ENCODE measurements at places on chromosomes 4 and X.

GRCh38 chr4:94452476-94453371 lies 982 bp downstream of the PDLIM5 start:
- no peak for DNase-seq

GRCh38 chr4:155632310-155632840 lies 34.3 kb upstream of the GUCY1A1 start:
- DNase-seq: no peak

DNA sequence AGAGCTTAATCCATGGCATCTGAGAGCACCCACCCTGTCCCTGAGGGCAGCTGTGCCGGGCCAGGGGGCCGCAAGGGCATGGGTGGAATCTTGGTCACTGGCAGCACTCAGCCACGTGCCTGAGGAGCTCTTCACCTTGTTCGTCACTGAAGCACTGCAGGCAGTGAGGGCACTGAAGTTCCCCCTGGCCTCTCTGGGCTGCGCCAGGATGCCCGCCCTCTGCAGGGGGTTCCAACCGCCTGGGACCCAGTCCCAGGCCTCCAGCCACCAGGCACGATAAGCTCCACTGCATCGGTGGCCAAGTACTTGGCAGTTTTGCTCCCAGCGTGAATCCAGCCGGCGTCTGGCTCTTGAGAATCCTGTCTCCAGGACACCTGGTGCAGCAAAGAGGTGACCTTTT lies 96.4 kb upstream of the MED14 start:
- DNase-seq: no peak

DNA sequence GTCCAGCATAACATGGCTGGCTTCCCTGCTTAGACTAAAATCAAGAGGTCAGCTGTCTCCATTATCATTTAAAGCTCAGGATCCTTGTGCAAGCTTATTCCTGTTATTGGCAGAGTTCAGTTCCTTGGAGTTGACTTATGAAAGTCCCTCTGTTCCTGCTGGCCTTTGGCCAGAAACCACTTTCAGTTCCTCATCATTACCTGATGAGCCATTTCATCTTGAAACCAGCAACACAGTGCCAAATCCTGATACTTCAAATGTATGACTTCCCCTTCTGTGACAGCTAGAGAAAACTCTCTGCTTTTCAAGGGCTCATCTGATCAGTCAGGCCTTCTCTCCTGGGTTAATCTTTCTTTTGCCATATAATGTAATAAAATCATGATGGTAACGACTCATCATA lies 110.6 kb upstream of the FSTL5 start:
- DNase-seq: no peak

GRCh38 chr4:128177498-128177897 lies 110.1 kb downstream of the PGRMC2 start:
- DNase-seq: no peak

GRCh38 chr4:76784237-76784636 lies 113.7 kb downstream of the SOWAHB start:
- DNase-seq: no peak

DNA sequence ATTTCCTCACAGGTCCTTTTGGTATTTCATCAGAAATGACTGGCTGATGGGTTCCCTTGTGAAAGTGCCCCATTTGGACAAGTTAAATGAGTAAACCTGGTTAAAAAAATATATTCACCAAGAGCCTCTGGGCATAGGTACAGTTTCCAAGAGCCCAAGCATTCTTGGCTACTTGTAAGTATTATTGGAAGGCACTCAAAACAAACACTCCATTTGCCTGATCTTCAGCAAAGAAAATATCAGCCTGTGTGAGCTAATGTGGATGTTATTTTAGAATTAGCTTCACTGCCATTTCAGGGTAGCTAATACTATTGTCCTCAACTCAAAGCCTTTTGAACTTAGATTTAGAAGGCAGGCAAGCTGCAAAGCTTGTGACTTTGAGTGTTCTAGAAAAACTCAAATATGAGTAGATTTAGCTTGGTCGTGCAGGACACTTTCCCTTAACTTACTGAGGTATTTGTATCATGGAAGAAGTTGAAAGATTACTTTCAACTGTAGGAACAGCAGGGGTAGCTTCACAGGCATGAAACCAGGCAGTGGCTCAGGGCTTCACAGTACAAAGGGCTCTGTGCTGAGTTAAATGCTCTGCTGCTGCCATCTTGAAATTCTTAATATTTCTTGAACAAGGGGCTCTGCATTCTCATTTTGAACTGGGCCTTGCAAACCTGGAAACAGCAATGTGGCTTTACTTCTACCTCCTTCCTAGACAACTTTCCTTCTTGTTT lies 177.2 kb downstream of the AMELX start:
- no peak for DNase-seq

DNA sequence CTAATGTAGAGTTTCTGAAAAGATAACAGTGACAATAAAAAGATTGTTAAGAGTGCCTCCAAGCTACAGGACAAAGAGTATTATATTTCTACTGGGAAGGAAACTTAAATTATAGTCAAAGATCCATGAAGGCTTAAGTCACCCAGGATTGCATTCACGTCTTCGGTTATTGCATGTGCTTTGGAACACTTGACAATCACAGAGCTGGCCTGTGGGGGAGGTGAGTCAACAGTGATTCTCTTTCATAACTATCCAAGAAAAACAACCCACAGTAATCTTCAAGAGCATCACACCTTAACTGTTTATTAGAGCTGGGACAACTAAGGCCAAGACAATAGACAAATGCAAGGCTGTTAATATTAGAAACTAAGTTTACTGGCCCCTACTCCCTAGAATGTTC lies 40.3 kb downstream of the PDGFC start:
- DNase-seq: no peak

DNA sequence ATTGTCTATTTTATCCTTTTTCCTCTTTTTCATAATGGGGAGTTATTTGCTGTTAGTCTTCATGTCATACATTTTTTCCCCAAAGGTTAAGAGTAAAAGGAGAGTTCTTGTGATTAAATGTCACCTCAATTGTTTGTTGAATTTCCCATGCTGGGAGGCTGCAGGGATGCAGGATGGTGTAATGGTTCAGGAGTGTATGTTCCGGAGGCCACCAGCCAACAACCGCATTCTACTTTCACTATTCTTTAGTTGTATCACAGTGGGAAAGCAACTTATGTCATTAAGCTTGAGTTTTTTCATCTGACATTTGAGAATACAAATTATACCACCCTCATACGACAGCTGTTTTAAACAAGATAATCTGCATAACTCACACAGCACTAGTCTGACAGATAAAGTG lies 15.4 kb downstream of the AFP start:
- DNase-seq: no peak

GRCh38 chr4:61301271-61301670 lies 101.1 kb downstream of the ADGRL3 start:
- DNase-seq: no peak

- DNase-seq: no peak
Measured at GRCh38 chr4:140834839-140835495, 78.8 kb upstream of the TBC1D9 start.

DNA sequence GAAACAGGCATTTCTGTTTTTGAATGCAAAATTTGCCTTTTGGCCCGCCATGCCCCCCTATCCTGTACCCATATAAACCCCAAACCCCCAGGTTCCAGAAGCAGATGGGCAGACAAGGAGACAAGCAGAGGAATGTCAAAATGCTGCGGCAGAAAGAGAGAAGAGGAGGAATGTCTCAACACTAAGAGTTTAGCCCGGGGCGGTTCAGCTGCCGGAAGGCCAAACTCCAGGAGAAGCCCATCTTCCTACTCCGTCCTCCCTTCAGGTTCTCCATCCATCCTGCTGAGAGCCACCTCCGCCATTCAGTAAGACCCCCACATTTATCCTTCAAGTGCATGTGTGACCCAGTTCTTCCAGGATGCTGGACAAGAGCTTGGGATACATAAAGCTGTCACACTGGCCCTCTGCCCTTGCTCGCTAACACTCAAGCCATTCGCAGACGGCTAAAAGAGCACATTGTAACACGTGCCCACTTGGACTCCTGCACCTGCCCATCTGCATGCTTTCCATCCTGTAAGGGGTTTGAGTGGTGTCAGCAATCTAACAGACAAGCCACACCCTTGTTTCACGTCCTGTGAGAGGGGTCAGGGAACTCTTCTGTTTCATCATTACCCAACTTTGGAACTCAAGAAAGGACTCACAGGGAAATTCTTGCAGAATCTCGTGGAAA lies 31.3 kb downstream of the TLR10 start:
- DNase-seq: no peak

DNA sequence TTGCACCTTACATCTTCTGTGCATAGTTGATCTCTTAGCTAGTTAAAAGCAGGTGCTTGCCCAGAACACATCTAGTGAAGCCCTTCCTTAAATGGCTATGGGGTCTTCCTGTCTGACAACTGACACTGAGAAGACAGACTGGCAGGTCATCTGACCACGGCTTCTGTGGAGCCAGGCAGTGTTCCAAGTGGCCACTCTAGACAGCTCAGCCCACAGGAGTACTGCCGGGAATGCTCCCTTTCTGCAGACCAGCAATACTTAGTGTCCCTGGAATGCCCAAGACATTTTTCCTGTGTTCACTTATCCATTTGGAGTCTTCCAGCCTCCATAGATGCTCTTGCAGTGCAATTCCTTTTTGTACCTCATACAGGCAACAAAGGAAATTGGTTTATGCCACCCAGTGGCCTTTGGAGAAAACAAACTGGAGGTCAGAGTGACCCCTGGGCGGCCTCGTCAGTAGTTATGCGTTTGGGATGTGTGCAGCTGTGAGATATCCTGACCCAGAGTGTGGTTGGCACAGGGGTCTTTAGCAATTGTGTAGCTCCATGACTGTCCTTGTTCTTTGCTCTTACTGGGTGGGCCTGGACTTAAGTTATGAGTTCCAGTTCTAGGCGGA lies 335.5 kb downstream of the ARHGAP10 start:
- DNase-seq: no peak

DNA sequence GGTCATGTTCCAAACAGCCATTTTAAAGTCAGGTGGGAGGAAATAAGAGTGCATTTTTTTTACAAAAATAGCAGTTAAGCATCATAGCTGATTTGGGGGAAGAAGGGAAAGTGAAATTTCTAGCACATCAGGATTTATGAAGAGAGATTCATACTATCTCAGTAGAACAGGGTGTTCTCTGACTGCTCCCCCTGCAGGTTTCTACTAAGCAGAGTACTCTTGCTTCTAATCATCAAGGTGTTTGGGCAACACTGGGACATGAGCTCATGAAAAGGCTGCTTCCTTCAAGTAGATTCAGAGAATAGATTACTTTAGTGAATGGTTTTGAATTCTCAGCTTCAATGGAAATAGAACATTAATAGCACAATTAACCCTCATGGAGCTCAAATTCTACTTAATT lies 591.4 kb upstream of the PCDH10 start:
- DNase-seq: no peak

DNA sequence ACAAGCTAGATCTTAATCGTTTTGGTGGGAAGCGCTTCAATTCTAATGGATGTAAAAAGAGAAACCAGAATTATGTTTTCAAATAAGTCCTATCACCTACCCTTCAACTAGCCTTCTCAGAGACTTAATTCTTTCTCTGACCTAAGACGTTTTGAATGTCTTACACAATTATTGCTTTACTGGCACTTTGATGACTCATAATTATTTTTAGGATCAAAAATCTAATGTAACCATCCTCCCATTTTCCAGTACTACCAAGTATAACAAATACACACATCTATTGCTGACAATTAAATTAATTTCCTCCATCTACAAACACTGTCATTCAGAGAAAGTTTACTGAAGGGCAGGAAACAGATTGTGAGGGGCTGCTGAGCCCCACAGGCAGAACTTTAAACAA lies 108.6 kb downstream of the PPP3CA start:
- DNase-seq: no peak

DNA sequence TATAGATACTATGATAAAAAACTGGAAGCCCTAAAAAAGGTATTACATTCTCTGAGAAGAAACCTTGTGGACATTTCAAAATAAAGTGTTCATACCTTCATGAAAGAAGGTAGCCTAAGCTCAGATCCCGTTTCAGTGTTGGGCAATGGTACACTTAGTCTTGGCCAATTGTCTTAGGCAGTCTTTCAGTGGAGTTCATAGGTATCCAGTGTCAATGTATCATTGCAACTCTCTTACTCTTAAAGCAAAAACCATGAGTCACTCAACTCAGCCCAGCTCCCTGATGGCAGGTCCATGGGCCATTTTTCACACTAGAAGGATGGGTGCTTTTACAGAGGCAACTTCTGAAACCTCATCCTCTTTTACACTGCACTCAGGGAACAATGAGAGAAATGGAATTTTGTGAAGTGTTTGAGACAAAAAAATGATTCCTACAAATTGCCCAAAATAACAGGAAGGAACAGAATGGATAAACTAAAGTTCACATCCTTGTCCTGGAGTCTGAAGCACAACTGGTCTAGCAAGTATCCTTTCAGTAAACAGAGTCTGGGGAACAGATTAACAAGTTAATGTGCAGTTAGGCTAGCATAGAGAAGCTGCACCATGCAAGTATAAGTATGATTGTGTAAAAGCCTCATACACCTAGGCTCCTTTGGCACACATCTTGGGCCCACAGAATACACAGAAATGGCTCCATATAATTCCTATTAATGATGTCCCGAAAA lies 7.0 kb upstream of the ZNF827 start:
- no peak for DNase-seq

DNA sequence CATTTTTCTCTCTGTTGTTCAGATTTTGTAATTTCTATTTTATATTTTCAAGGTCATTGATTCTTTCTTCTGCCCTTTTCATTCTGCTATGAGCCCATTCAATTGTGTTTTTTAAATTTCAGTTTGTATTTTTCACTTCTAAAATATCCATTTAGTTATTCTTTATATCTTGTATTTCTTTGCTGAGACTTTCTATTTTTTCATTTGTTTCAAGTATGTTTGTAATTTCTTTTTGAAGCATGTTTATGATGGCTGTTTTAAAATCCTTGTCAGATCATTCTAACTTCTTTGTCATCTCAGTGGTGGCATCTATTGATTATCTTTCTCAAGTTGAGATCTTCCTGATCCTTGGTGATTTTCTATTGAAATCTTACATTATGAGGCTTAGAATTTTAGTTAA lies 157.2 kb upstream of the USP9X start:
- DNase-seq: no peak

DNA sequence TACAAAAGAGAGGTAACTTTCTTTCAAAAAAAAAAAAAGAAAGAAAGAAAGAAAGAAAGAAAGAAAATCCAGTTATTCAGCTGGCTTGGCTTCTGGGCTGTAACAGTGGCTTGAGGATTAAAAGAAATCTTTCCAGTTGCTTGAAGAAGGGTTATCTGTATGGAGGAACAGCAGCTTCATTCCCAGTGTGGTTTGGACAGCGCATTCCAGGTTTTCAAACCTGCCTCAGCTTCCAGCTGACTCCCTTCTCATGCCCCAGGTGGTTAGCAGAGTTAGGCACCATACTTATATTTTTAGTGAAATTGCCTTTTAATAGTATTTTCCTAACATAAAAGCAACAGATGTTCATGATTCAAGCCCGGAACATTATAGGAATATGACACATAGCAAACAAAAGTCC lies 48.6 kb downstream of the TMEM164 start:
- DNase-seq: no peak
